ENCODE measurements at places on chromosomes 12 and 14. TPM values are rescaled to one million over a fixed set of nuclear protein-coding genes. Genes with fewer than 3 reads are reported as not detected.

NKX2-1 gene
- not detected for total RNA-seq

SLC6A12 gene
- not detected for total RNA-seq

DNA sequence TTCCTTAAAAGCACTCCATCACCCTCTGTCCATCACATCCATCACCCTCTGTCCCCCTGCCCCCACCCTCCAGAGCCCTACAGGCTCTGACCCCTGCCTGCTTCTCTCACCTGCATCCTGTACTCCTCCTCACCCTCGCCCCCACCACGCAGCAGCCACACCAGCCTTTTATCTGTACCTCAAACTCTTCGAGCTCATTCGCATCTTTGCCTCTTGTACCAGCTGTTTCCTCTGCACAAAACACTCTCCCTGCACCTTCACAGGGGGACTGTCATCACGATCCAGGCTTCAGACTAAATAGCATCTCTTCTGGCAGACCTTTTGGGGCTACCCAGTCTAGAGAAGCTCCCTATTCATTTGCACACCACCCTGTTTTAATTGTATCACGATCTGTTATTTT is 24.1 kb downstream of the TMEM229B start:
- DNase-seq, result no peak

DNA sequence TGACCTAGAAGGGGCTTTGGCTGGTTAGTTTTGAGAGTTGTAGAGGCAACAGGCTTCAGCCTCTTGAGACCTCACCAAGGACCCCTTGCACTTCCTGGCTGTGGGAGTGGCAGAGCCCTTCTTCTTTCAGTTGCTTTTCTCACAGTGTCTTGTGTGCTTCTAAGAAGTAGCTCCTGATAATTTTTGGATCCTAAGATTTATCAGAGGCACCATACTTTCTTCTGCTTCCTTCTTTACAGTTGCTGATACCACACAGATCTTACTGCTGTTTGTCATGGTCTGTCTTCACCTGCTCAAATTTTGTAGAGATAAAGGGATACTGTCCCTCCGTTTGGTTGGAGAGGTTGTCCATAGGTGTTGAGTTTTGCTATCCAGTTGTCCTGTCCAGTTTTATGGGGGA is 33.8 kb downstream of the VRK1 start:
- no peak for DNase-seq

GRCh38 chr12:27592548-27592947 is 68.5 kb downstream of the PPFIBP1 start:
- peak; percentile 67 for DNase-seq

- no peak for DNase-seq
Observed at GRCh38 chr12:2177751-2178150, 125.0 kb downstream of the CACNA1C start.

DNA sequence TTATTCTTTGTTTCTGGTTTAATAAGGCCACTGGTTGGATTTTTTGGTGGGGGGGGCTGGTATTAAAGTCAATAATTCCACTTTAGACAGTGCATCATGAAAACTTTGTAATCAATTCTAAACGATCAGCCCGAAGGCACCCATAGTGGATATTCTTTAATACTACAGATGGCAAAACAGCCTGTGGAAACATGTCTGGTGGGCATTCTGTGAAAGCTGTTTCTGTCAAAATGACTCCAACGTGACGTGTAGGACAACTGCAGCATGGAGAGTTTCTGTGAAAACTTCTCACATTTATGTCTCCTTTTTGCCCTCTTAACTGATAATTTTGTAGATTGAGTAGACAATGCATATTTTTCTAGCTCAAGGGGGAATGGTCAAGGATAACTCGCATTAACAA is 185.8 kb upstream of the FLRT2 start:
- no peak for DNase-seq
